ENCODE measurements at places on chromosomes 3 and 15.
A peak's percentile ranks its signal among the peaks of the same experiment; 100 is the strongest.

GRCh38 chr3:50260027-50260941 is 8.7 kb upstream of the SEMA3B start:
- peak; percentile 92 for DNase-seq

GRCh38 chr3:133970916-133971315 is 58.8 kb downstream of the SLCO2A1 start:
- no peak for DNase-seq

DNA sequence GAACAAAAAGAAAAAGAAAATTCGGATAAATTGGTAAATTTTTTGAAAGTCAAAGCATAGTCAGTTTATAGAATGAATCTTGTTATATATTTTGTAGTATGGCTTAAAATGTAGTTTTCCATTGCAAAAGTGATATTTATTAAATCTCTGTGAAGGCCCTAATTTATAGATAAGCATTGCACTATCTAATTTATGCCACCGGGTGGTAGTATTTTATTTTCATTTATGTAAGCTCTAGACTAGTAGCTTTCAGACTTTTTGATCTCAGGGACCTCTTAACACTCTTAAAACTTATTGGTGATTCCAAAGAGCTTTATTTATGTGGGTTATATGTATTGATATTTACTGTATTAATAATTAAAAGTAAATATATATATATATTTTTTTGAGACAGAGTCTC is 133.9 kb upstream of the LRRFIP2 start:
- DNase-seq: peak; percentile 75

- peak; percentile 73 for DNase-seq
Observed at GRCh38 chr15:69092159-69092558, 68.3 kb upstream of the GLCE start.

- no peak for DNase-seq
Observed at GRCh38 chr3:165783383-165783782, 53.8 kb downstream of the BCHE start.

GRCh38 chr3:69058180-69058946 is 6.2 kb upstream of the TMF1 start:
- DNase-seq: peak; percentile 85

DNA sequence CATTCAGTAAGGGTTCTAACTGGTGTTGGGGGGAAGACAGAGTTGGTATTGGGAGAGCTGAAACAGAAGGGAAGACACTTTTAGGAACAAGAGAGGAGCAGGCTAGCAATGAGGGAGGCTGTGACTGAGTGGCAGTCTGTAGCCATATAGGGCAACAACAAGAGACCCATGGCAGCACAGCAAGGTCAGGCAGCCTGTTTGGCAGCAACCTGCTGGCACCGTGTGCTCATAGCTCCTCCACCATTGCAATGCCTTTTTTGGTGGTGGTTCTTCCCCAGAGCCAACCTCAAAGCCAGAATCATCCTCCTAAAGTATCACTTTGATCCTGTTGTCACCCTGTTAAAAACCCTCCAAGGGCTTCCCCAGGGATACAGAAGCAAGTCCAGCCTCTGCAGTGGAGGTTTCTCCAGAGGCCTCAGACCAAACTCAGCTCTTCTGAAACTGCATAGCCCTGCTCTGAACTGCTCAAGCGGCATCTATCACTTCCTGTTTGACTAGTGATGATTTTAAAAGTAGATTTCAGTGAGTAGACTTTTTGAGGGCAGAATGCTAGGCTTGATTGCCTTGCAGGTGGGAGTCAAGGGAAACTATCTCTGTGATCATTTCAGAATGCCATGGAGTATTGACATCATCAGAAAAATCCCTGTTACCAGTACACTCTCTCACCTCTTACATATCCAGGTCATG is 176.9 kb downstream of the STAC start:
- DNase-seq: no peak

GRCh38 chr3:79253271-79253670 is 514.5 kb downstream of the ROBO1 start:
- DNase-seq: no peak

GRCh38 chr3:108100906-108101660 is 10.3 kb upstream of the CD47 start:
- DNase-seq: peak; percentile 83

DNA sequence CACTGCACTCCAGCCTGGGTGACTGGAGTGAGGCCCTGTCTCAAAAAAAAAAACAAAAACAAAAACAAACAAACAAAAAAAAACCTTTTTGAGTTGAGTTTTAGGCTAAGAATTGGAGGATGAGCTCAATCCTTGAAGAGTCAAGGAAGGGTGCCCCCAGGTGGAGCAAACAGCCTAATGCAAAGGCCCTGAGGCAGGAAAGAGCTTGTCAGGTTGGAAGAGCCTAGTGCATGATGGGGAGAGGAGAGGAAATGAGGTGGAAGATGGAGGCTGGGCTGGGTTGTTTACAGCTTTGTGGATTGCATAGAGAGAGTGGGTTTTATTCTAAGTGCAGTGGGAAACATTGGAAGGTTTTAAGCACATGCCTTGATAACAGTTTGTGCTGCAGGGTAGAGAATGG is 2.1 kb upstream of the SNX22 start:
- DNase-seq: peak; percentile 83

DNA sequence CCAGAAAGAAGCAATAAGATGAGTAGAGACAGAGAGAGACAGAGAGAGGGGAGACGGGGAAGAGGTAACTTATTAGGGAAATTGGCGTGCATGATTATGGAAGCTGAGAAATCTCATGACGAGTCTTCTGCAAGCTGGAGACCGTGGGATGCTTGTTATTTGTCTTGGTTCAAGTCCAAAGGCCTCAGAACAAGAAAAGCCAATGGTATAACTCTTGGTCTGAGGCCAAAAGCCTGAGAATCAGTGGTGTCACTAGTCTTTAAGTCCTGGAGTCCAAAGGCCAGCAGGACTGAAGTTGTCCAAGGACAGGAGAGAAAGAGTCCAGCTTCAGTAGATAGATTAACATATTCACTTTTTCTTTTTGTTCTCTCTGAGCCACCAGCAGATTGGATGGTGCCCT is 613.6 kb downstream of the CADM2 start:
- DNase-seq: no peak

DNA sequence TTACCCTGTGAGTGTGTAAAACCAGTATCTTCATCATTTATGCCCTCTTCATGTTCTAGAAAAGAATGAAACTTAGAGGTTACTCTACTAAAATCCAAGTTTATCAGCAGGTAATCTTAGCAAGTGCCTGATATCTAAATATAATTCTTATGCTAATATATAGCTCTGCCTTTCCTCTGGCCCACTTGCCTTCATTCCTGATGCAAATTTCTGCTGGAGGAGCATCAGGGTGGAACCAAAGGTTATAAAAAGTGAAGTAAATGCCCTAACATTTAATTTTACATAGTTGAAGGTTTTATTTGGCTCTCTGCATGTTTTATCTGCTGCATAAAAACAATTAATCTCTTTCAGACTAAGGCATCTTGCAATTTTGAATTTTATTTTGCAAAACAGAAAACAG is 936.2 kb downstream of the ROBO2 start:
- DNase-seq: no peak

DNA sequence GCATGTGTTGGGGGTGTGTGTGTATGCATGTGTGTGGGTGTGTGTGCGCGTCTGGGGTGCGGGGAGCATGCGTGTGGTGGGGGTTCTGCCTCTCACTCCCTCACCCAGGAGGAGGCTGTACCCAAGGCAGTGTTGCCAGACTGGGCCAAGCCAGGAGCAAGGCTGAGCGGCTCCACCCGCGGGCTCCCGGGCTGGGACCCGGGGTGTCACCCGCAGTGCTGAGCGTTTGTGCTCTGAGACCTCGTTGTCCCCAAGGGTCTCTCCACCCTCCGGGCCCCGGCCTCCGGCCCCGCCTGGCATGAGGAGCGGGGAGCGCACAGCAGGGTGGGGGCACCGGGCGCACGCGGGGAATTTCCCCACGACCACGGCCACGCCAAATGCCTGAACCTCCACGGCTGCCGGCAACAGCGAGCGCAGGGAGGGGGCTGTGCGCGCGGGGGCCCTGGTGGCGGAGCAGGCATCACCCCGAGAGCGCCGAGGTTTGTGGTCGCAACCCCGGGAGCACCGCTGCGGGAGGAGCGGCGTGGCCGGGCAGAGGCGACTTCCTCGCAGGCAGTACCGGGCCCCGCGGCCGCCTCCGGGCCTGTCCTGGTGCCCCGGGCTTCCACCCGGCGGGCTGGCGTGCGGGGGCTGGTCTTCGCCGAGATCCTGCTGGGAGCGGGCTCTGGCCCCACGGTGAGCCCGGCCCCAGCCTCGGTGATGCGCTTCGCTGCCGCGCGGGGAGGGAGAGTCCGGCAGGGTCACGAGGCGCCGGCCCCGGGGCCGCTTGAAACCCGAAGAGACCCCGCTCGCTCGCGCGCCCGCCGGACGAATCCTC is 7.4 kb upstream of the OCA2 start:
- DNase-seq: peak; percentile 35

DNA sequence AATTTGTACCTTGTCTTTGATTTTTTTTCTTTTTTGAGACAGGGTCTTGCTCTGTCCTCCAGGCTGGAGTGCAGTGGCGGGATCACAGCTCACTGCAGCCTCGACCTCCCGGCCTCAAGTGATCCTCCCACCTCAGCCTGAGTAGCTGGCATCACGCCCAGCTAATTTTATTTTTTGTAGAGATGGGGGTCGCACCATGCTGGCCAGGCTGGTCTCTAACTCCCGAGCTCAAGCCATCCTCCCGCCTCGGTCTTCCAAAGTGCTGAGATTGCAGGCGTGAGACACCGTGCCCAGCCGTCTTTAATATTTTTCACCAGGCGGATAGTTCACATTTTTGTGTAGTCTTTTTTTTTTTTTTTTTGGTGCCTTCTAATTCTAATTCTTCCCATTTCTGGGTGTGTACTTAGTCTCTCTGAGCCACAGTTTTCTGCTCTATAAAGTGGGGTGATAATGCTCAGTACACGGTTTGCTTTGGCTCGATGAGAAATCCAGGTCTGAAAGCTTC is 528 bp upstream of the TATDN2 start:
- no peak for DNase-seq

DNA sequence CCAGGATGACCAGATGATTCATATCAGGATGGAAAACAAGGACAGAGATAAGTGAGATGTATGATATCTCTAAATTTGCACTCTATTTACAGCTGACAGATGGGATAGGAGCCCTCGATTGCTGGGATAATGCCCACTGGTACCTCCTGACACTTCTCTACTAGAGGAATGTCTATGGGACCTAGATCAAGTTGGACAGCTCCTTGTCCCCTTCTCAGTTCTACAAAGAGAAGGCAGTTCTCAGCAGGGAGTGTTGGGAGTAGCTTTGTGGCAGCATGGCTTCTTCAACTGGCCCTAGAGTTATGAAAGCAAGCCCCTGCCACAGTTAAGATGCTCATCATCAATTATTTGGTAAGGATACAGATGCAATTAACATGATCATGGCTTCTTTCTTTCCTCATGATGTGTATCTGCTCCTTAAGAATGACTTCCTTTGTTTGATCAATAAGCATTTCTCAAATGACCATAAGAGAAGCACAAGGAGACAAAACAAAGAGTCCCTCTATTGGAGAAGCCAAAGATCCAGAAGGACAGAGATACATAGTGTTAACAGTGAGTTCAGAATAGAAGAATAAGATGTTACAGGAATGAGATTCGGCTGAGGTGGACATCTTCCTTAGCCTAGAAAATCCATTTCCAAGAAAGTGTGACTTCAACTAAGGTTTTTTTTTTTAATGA is 481.3 kb downstream of the NAALADL2 start:
- no peak for DNase-seq

GRCh38 chr3:55183201-55183600 is 255.3 kb upstream of the LRTM1 start:
- DNase-seq: no peak

GRCh38 chr3:61172203-61172602 is 79.0 kb downstream of the FHIT start:
- no peak for DNase-seq

GRCh38 chr15:100759106-100759505 is 120.5 kb upstream of the ALDH1A3 start:
- DNase-seq: no peak
